CD4-positive, alpha-beta T cell (primary cell): ENCODE measurements at places on chromosomes 12 and 14.

- DNase-seq, result no peak
Observed at GRCh38 chr12:65675141-65675621, 149.1 kb upstream of the HMGA2 start.

- no peak for DNase-seq
Observed at GRCh38 chr14:68145539-68145938, 326.0 kb downstream of the RAD51B start.

- no peak for DNase-seq
Observed at GRCh38 chr12:4026020-4026358, 152.8 kb upstream of the PARP11 start.

GRCh38 chr14:60487211-60487610 lies 1.3 kb upstream of the C14orf39 start:
- no peak for DNase-seq

DNA sequence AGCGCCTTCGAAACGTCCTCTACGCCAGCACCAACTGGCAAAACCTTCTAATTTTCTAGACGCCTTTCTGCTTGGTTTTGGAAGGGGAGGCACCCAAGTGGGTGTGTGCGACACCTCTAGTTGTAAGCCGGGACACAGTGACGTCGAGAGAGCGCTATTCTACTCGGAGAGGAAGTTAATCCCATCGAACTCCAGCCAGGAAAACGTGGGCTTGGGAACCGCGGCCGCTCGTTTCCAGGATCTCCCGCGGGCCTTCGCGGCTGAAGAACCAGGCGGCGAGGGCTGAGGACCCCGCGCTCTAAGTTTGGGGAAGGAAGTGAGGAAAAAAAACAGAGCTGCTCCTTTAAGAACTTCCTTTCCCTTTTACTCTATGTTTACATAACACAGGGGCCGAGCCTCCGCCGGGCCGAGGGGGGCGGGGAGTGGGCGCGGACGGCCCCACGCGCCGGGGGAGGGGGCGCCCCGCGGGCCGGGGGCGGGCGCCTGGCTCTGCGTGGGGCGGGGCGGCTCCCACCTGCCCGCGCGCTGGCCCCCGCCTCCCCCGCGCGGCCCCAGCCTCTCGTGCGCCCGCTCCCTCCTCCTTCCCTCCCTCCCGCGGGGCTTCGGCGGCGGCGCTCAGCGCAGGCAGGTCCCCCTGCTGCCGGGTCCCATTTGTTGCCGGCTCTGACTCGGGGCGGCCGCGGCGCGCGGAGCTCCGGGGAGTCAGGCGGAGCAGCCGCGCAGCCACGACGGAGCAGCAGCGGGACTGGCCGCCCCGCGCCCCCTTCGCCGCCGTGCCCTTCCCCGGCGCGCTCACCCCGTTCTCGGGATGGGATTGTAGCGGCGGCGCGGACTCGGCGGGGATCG lies at the start of gene PELI2:
Gene PELI2, plus strand, starts transcription at position 647 of the 846 bp plus-strand sequence. CDS start 250 bp downstream, outside the sequence.
- DNase-seq, result peak; percentile 87

DNA sequence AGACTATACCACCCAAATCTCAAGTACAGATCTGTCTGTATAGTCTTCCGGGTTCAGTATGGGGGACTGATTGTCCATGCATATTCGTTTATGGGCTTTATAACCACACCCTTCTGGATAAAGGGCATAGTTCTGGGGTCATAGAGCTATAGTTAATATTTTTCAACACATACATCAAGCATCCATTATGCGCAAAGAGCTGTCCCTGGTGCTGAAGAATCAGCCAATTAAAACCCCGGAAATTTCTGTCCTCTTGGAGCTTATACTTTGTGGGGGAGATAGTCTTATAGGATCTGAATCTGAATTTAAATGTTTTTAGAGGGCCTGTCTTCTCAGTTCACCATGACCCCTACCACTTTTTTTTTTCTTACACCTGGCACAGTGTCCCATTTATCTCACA lies 256.7 kb downstream of the SUDS3 start:
- DNase-seq, result no peak

DNA sequence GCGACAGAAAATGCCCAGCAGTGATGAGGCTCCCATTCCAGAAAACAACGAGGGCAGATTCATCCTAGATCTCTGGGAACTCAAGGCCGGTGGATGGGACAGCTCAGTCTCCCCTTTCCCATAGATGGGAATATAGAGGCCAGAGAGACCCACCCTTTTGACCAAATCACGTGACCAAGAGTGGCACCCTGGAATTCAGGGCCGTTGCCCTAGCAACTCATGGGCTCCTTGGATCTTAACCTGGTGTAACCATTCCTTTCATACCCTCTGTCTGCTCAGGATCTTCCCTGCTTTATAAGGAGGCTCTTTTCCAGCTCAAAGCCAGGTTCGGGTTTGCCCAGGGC lies 8.4 kb upstream of the LRTM2 start:
- DNase-seq, result no peak

DNA sequence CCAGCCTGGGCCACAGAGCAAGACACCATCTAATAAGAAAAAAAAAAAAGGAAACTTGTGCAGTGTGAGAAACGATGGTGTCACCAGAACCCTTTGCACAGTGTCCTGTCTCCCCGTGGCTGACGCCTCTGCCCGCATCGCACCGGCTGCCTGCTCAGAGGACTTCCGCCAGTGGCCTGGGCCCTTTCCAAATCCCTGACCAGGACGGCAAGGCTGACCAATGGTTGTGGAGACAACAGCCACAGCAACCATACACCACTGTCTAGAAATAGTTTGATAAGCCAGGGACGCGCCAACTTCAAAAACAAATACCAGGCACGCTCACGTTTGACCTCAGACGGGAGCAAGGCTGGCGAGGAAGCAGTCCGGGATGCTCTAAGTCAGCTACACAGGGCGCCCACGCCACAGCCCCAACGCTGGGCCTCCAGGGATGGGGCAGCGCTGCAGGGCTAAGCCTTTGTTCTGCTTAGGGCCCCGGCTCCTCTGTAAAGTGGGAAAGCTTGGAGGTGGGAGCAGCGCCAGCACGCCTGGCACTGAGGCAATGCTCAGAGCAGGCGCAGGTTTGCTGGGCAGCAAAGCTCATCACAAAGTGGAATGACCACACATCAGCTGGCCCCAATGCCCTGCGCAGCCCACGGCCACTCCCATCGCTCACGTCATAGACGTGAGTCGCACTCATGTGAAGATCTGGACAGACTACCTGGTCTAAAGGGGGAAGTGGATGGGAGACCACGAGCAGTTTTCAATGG lies 12.5 kb downstream of the PGAM5 start:
- no peak for DNase-seq

DNA sequence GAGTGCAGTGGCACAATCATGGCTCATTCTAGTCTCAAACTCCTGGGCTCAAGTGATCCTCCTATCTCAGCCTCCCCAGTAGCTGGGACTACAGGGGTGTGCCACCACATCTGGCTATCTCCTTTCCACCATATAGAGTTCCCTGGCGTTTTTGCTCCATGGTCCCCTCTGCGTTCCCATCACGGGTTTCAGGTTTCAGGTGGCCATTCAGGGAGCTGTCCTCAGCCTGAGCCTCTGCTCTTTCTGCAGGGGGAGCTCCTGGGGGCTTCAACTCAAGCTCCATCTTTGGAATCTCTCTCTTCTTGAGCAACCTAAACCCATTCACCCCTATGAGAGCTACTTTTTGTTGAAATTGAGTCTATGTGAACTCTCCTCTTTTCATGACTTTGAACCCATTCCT lies 11.6 kb downstream of the SMIM41 start:
- DNase-seq, result no peak

- DNase-seq, result no peak
Observed at GRCh38 chr14:53519137-53519536, 366.0 kb upstream of the DDHD1 start.

DNA sequence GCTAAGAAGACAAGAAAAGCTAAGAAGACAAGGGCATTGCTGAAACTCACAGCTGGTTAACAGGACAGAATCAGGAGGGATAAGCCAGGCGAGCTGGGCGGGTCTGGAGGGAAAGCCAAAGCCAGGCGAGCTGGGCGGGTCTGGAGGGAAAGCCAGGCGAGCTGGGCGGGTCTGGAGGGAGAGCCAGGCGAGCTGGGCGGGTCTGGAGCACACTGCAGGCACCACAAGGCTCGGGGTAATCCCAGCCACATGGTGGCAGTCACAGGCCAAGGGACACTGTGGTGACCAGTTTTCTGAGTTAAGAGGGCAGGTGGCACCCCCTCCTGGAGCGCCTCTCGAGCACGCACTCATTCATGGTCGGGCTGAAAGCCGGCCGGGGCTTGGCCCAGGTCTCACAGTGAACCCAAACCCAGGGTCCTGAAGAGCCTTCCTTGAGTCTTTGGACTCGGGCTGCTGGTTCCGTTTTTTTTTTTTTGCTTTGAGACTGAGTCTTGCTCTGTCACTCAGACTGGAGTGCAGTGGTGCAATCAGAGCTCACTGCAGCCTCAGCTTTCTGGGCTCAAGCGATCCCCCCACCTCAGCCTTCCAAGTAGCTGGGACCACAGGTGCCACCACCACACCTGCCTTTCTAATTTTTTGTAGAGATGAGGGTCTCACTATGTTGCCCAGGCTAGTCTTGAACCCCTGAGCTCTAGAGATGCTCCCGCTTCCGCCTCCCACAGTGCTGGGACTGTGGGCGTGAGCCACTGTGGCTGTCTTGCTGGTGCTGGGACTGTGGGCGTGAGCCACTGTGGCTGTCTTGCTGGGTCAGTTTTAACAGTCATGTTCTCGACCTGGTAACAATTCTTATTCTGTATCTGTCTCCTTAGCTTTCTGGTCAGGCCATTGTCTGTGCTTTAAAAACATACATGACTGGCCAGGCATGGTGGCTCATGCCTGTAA lies 40.2 kb downstream of the HSP90AA1 start:
- DNase-seq, result no peak

DNA sequence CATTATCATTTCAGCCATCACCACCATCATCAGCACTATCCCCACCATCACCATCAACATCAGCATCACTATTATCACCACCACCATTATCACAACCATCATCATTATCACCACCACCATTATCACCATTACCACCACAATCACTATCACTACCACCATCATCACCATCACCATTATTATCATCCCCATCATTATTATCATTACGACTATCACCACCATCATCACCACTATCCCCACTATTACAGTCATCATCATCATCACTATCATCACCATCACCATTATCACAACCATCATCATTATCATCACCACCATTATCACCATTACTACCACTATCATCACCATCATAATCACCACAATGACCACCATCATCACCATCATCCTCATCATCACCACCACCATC lies 50.4 kb upstream of the CMKLR1 start:
- DNase-seq, result no peak

DNA sequence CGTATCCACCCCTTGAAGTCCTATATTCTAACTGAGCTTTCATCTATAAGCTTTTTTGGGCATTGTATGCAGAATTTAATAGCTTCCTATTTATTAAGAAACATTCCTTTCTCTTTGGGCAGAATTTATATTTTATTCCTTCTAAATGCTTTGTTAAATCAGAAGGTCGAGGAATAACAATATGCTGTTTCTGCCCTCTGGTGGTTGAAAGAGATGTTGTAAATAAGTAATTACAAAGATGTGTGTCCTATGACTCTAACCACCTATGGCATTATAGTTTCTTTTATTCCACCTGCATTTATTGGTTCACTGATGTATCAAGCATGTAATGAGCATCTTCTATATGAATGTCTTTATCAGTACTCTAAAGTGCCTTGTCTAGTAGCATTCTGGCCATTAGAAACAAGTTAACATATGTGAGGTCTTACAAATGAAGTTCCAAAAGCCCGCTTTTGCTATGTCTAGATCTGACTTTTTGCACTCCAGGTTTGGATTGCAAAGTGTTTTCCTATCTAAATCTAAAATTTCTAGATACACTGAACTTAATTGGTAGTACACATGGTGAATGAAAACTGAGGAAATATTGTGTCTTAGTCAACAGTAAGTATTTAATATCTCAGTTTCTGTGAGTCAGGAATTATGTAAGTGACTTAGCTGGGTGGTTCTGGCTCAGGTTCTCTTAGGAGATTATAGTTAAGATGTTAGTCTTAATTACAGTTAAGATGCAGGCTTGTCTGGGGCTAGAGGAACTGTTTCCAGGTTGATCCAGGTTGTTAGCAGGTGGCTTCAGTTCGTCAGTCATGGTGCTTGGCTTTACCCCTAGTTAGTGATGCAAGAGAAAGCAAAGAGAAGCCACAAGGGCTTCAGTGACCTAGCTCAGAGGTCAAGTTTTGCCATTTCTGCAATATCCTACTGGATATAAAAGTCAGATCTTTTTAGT lies 57.5 kb downstream of the PLEKHA5 start:
- DNase-seq, result no peak

DNA sequence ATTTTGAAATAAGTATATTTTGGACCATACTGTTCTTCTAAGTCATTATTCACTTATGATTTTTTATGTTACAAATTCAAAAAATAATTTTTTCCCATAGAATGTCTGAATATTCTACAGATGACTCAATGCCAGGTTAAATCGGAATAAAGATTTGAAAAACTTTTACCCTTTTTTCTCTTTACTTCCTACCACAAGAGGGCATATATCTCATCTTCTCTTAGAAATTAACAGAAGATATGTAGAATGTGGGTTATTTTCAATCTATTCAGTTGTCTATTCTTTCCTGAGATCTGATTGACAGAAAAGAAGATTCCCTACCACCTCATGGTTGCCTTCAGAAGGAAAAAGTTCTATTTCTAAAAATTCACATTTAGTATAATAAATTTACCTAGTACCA lies 53.0 kb upstream of the KITLG start:
- DNase-seq, result no peak

DNA sequence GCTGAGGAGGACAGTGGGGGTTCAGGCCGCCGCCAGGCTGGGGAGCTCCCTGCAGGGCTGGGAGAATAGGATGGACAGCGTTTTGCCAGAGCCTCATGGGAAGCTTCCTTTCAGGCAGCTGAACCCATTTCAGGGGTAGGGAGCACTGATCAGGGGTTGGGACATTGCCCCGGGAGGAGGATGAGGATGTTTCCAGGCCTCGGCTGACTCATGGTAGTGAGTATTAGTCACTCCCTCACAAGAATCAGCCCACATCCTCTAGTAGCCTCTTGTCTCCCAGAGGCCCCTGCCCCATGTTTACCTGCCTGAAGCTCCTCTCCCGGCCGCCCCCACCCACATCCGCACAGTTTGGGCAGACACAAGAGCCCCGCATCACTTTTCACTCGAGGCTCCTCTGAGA lies 89.8 kb downstream of the ZFP36L1 start:
- DNase-seq, result peak; percentile 68

DNA sequence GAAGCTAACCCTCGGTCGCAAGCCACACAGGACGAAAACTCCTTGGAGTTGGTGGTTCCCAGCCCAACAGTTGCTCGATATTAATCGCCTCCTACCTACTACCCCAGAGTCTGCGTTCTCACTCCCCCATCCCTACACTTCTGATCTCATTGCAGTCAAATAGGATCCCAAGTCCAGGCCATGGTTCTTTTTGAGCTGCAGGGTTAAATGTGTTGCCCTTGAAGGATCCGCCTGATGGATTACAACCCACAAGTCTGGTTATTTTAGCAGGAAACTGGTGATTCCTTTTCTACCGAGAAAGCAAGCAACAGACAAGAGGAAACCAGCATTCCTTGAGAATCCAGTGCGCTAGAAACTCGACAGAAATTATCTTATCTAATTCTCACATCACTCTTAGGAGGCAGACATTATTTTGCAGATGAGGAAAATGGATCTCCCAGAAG lies 785 bp upstream of the NIN start:
- DNase-seq, result no peak

GRCh38 chr12:46667551-46667950 lies 158.2 kb downstream of the SLC38A4 start:
- DNase-seq, result no peak
